ENCODE measurements at places on chromosomes 13 and 19.

GRCh38 chr19:34725400-34725799, 8.6 kb upstream of the ZNF181 start:
- no peak for DNase-seq

- no peak for DNase-seq
Observed at GRCh38 chr13:39682310-39682709, 26.8 kb downstream of the COG6 start.

DNA sequence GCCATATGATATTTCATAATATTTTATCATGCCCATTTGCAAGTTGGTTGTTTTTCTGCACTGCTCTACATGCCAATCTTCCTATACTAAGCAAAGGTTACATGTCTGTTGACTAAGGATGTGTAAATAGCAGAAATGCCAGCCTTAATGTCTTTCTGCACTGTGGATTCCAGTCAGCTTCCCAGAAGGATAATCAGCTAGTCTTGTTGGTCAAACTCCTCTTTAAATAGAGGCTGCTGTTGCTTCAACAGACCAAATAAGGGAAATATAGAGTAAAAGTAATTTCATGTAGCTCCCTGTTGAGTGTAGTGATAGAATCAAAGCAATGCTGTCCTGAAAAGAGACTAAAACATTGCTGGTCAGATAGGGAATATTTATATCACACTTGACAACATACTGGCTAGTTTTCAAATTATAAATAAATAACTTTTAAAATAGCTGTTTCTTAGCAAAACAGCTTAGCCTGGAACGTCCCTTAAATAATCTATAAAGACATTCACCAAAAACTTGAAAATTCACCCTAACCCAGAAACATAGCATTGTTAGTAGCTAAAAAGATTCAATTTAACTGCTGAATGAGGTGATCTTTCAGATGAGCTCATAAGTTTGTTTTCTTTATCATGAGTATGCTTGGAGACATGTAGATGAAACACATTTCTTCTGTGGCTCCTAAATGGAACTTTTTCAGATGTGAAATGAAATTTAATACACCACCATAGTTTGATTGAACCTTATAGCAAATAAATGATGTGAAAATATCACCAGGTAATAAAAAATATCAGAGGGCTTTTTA, 56.6 kb downstream of the FRY start:
- no peak for DNase-seq

- DNase-seq, result no peak
Observed at GRCh38 chr13:31063772-31064171, 97.9 kb downstream of the HSPH1 start.

DNA sequence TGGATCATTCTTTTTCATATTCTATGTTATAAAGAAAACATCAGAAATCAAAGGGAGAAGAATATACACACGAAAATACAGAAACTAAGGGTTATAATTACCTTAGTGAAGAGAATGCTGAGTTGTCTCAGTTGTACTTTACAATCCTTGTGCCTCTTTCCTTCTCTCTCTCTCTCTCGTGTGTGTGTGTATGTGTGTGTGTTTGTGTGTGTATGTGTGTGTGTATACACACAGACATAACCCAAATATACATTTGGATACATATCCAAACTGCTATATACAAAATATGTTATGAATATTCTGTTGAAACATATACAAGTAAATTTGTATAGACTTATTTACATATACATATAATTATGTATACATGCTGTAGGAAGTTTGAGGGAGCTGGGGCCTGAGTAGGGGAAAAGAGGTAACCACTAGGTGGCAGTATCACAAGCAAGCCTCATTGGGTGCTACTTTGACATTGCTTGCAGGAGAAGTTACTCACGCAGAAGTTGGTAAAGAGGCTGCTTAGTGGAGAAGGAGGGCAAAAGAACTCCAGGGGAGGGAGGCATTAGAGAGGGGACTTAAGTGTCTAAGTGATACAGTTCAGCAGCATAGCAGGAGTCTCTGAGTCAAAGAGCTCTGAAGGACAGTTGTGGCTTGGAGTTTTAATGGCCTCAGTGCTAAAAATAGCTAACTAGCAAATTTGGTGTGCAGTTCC, 465.1 kb upstream of the PCDH20 start:
- DNase-seq, result no peak

DNA sequence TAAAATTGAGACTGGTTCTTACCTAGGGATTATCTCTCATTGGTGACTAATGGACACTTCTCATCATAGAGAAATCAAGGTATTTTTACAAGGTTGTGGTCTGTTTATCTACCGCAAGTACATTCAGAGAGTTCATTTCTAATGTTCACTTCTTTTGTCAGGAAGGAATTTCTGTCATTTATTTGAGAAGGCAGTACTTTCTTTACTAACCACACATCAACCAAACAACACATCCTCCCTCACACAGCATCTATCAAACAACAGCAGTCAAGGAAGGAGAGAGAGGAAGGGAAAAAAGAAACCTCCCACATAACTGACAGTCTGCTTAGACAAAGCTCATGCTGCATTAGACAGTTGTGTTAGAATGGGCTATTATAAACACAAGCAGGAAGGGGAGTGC, 182.3 kb upstream of the KLF12 start:
- DNase-seq, result no peak

DNA sequence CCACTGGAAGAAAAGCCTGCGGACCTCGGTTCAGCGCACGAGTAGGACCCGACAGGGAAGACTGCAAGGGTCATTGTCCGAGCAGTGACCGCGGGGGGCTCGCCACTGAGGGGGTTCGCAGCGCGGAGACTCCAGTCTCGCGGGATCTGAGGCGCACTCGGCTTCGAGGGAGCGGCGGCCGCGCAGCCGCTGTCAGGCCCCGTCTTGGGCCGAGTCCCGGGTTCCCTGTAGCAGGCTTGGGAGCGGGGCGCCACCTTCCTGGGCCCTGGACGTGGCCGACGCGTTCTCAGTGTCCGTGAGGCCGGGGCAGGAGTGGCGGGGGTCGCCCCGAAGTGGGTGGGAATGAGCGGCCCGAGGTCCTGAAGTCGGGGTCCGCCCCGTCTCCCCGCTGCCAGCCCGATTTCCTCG, 474 bp upstream of the FAM174C start:
- DNase-seq, result no peak

- DNase-seq, result no peak
Observed at GRCh38 chr13:79404361-79404760, 1.7 kb downstream of the RBM26 start.

DNA sequence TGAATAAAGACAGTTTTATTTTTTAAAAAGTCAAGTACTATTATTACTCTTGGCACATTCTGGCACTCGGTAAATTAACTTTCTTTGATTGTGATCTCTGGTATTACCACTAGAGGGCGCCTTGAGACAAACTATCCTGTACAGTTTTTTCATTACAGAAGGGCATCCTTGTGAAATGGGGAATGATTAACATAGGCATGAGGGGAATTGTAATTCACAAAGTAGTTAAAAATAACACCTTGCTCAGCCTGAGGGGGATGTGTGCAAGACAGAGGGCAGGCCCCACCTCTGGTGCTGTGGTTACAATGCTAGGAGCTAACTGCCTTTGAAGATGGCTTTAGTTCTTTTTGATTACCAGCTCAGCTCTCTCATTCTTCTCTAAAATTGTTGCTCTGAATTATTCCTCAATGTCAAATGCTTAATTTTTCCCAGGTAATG, 24.2 kb upstream of the C1QTNF9B start:
- no peak for DNase-seq

DNA sequence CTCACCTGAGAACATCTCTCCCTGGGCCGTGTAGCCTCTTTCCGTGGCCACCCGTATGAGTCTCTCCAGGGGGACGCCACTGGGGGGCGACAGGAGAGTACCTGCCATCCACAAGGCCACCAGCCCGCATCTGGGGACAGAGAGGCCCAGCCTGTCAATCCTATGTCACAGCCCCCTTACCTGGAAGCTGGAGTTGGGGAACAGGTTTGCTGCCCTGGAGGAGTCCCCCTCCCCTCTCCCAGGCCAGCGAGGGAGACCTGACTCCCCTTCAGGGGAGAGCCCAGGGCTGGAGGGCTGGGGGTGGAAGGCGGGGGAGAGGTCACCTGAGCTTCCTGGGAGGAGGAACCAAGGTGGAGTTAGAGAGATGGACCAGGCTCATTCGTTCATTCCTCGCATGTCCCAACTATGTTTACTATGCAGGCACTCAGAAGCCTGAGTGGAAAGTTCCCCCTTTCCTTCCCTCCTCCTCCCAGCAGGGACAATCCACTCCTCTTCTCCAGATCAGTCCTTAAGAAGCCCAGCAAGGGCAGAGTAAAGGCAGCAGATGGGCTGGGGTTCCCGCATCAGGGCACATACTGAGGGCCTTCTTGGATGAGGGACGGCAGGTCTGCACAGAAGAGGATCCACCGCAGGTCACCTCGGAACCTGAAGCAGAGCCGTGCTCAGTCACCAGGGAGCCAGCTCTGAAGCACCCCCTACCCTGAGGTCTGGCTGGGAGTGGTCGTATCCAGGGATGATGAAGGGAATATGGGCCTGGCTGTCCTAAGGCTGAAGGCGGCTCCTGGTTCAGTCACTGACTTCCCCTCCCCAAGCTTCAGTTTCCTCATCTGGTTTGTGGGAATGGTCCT, 5.5 kb downstream of the ACTMAP start:
- DNase-seq, result peak; percentile 42

GRCh38 chr19:41223431-41224234, 4.6 kb downstream of the AXL start:
- DNase-seq, result no peak

- no peak for DNase-seq
Observed at GRCh38 chr19:55352549-55353145, 1.9 kb downstream of the COX6B2 start.

DNA sequence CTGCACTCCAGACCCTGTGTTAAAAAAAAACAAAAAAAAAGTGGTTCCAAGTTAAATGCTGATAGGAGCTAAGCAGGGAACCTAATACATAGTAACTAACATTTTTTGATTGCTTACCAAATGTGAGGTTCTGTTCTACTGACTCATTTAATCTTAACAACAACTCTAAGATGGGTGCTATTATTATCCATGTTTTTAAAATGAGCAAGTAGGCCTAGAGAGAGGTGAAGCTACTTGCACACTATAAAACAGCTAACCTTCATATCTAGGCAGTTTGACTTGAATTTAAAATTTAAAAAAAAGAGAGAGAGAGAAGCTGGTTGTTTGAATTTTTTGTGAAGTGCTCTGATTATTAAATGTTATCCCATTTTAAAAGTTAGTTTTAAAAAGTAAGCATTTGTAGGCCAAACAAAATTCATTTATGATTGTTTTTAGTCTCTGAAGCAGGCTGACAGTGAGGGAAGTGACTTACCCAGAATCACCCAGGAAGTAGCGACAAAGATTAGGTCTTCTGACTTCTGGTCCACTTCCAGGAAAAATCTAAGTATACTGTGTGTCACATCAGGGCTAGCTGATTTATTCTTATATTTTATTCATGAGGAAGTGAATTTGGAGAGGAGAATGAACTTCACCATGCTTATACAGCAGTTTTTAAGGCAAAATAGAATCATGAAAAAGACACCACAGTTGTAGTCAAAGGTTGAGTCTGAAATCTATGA, 2.4 kb downstream of the SIGLECL1 start:
- no peak for DNase-seq

- no peak for DNase-seq
Observed at GRCh38 chr19:10724573-10725071, 6.7 kb downstream of the DNM2 start.

DNA sequence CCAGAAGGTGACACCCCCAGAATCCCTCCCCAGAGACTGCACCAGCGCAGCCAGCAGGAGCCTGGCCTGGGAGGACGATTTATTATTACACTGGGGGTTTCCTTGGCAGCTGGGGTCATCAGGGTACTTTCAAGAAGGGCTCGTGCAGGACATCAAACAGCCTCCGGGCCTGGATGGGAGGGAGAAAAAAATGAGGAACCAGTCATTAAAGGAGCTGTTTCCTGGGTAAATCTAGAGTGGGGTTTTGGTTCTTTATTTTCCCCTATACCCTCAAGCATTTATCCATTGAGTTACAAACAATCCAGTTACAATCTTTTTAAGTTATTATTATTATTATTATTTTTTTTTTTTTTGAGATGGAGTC, 3.1 kb downstream of the POLR1G start:
- DNase-seq, result no peak

DNA sequence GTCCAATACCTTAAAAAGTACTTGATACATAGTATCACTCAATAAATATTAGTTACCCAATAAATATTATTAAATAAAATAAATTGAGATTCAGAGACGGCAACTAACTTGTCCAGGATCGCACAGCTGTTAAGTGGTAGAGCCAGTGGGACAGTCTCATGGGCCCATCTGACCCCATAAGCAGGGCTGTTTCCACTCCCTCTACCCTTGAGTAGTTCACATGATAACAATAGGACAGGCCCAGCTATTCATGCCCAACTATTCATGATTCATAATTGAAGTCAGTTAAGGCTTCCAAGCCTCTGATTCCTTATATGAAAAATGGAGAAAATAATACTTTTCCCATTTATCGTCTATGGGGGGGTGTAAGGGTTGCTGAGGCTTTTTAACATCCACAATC, 78.2 kb downstream of the C13orf42 start:
- no peak for DNase-seq

- DNase-seq, result no peak
Observed at GRCh38 chr19:52665027-52665426, 26.9 kb upstream of the ZNF83 start.

- no peak for DNase-seq
Observed at GRCh38 chr19:46076031-46076880, 35.5 kb upstream of the IGFL4 start.

- DNase-seq, result no peak
Observed at GRCh38 chr13:98751367-98751782, 1.1 kb downstream of the SLC15A1 start.
